ENCODE measurements at places on chromosomes 1 and 21.
A peak's percentile ranks its signal among the peaks of the same experiment; 100 is the strongest.

DNA sequence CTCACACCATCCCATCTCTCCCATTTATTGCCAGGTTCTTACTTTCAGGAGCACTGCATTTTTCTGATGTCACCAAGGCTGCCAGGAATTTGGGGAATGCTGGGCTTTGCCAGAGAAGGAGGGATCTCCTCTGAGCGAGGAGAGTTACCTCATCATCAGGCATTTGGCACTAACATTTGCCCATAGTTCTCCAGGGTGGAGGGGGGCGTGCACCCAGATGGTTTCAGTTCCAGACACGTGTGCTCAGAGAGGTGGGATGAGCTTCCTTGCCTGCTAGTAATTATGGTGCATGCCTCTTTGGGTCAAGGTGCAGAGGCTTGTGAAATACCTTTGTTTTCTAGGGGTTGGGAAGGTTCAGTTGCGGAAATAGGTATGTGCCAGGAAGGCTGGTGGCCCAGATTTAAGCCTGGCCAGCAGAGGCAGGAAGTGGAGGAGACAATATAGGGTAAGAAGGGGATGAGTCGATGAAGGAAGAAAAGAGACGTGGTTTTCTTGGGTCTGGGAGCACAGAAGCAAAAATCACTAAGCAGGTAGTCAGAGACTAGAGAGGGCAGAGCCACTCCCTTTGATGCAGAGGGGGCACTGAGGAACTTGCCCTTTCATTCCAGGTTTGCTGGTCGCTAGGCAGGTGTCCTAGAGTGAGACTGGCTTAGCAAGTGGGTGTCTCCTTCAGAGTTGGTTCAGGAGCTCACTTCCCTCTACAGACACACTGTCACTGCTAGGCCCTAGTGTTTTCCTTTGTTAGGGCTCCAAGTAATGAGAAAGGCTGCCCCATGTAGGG, 7.2 kb downstream of the TUFT1 start:
- peak; percentile 65 for DNase-seq

GRCh38 chr1:95369985-95370690, 136.1 kb downstream of the RWDD3 start:
- DNase-seq = no peak

GRCh38 chr1:54475357-54475881, 69.2 kb upstream of the SSBP3 start:
- DNase-seq = peak; percentile 46

GRCh38 chr1:30117685-30118084, 605.7 kb downstream of the MATN1 start:
- no peak for DNase-seq

DNA sequence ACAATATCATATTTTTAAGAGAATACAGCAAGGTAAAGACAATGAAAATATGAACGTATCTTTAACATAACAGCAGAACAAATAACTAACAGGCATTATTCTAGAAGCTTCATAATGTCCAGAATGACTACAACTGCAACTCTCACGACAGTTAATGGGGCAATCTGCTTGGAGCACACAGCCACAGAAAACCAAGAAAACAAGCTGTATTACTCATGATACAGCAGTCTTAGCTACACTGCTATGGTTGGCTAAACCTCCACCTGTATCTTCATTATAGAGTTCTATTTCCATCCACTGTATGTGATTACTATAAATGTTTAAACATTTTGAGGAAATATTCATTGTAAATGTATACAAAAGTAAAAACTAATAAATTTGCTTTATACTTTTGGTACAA, 139.9 kb downstream of the DPYD start:
- no peak for DNase-seq

DNA sequence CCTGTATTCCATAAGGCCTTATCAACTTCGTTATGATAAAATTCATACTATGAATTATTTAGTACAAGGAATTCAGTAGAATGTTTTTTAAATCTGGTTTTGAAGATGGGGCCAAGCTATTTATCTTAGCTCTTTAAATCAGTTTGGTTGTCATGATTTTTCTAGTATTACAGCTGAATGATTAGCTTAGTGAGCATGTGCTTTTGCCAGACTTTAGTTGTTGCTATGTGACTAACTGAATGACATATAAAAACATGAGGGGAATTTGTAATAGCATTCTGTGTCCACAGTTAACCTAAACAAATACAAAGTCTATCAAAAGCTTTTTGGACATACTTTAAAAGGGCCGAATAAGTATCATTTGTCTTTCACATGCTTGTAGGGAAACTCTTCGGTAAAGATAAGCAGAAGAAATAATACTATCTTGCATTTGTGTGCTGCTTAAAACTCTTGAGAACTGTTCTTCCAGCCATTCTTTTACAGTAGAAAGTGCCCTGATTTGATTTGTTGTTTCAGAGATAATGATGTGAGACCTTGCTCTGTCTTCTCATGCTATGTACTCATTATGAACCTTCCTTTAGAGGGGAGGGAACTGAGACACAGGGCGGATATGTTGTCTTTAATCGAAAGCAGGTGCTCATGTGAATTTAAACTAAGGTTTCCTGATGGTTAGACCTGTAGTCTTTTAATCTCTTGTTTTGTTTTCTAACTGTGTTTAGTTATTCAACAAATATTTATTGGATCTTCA, 18.8 kb downstream of the NEK7 start:
- no peak for DNase-seq

GRCh38 chr1:56255516-56256152, 323.7 kb downstream of the PLPP3 start:
- no peak for DNase-seq

DNA sequence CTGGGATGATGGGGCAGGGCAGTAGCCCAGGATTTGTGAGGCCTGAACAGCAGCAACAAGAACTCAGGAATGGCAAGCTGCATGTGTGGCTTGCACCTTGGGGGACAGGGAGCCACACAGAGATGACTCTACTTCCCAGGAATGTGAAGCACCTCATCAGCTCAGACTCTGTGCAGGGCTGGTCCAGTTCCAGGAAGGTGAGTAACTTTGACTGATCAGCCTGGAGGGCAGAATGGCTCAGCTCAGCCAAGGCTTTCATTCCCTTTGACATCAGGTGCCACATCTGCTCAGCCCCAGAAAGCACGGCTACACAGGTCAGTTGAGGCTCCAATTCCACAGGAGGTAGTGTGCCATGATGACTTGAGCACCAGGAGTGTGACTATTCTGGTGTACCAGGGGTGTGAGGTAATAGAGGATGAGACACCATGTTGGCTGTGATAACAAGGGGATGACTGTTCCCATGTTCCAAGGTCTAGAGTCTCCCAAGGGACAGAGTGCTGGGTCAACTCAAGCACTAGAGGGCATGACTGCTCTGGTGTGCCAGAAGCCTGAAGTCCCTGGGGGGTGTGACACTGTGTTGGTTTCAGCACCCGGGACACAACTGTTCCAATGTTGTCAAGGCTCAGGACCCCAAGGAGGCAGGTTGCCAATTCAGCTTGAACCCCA, 625.8 kb upstream of the ADGRL2 start:
- DNase-seq = no peak

DNA sequence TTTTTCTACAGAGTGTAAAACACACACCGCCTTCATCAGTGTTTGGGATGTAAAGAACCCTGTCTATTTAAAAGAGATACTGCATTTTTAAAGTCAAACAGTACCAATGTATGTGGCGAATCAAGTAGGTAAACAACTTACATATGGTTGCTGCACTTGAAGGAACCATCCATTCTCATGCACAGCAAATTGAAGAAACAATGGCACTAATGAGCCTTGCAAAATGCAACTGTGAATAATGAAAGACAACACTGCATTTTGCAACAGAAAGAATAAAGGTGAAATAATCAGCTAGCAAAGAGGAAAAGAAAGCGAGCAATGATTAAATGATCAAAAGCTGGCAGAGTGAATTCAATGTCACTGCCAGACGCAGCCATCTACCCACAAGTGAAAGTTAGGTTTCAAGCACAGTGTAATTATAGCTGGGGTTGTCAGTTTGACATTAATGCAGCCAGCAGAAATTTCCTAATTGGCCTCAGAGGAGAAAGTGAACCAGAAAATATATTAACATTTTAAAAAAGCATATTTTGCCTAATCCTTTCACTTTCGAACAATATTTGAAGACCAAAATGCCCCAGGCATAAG, 10.9 kb upstream of the BARHL2 start:
- DNase-seq = peak; percentile 16

GRCh38 chr21:46156678-46157077, 1.3 kb upstream of the FTCD start:
- no peak for DNase-seq

- DNase-seq = no peak
These were observed 35.1 kb downstream of the RABGAP1L start for GRCh38 chr1:174194461-174194860.

DNA sequence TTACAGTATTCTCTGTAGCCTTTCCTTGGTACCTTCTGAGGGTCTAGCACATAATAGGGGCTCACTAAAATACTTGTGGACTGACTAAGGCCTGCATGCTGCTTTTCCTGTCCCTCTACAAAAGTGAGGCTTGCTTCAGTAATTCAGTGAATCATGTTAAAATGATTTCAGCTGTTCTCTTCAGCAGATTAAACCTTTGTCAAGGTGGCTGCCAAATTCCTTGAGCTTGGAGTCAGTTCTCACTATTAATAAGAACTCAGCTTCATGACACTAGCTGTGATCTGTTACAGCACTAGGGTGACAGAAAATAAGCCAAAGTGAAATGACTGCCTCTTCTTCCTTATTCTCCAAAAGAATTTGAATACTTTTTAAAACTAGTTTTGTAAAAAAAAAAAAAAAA, 128.8 kb downstream of the KCNN3 start:
- DNase-seq = no peak

DNA sequence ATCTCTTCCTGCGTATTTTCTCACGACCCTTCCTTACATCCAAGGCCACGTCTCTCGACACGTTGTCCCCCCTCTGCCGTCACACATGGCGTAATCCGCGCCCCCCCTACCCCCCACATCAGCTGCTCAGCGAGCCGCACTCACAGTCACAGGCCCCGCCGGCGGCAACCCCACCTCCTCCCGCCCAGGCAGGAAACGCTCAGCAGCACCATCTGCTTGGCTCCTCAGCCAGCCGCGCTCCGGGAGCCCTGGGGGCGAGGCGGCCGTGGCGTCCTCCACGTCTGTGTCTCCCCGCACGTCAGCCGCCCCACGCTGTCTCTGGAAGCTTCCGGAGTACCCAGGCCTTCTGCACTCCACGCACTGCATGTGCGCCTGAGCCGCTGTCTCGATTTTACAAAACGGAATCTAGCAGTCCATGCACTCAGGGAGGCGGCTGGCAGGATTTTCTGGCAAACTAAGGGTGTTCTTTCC, 64.6 kb downstream of the SIK1 start:
- DNase-seq = peak; percentile 48

GRCh38 chr21:16863362-16863905, 649.4 kb upstream of the CXADR start:
- no peak for DNase-seq

- no peak for DNase-seq
These were observed 746.5 kb upstream of the CHRM3 start for GRCh38 chr1:238639861-238640260.

DNA sequence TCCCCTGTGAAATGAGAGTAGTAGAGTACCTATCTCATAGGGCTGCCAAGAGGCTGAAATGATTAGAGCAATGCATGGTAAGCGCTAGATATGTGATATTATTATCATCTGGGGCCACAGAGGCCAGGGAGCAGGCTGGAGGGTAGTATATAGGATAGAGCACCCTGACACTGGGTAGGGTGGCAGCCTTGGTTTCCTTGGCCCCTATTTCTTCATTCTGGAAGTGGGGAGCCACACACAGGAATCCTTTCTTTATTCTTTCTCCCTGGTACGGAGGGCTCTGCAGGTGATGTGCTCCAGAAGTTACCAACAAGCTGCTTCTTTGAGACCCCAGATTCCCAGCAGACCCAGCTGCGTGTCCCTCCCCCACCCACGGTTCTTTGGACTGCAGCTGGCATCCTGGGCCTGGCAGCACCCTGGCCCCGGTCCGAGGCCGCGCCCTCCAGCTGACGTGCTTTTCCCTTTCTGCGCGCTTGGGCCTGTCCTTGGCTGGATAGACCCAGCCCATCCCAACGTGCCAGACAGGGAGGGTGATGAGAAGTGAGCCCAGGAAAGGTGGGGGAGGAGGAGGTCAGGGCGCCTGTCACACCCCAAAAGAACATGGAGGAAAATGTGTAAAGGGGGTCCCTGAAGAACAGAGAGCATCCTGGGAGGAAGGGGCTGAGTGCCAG, 18.2 kb downstream of the INAVA start:
- no peak for DNase-seq

GRCh38 chr1:25710583-25711347, 89.2 kb upstream of the SELENON start:
- no peak for DNase-seq

GRCh38 chr1:82258887-82259286, 458.2 kb downstream of the ADGRL2 start:
- DNase-seq = no peak

GRCh38 chr21:17795146-17796036, 23.8 kb downstream of the C21orf91 start:
- no peak for DNase-seq

DNA sequence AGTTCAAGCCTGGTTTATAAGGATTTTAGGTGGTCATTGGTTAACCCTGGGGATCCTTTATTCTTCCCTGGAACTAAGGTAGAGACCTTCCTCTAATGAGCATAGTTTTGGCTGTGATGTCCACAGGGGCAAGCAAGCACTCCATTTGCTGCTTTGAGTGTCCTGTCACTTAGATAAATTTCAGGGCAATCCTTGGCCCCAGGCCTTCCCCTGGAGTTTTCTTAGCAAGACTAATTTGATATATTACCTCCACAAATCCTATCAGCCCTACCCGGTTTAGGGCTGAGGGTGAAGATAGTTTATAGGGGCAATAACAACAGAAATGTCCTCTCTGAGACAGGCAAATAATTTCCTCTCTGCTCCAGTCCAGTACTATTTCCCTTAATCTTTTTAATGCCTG, 166.6 kb downstream of the CYYR1 start:
- DNase-seq = no peak

DNA sequence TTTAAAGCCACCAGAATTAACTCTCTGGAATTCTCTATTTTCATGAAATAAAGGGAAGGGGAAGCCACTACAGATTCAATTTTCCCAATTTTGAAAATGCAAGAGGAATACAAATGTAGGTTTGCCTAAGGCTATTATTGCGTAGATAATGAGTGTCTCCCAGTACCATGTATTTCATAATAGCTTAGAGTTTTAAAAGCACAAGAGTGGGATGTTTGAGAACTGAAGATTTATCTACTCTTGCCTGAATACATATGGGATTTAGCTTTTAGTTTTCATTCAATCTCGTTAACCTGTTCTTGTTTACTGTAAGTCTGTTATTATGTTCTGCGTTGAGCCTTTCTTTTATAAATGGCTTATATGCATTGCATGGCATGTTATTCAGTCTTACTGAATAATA, 795.1 kb downstream of the BRINP3 start:
- no peak for DNase-seq

GRCh38 chr1:72936942-72937341, 654.6 kb upstream of the NEGR1 start:
- no peak for DNase-seq

DNA sequence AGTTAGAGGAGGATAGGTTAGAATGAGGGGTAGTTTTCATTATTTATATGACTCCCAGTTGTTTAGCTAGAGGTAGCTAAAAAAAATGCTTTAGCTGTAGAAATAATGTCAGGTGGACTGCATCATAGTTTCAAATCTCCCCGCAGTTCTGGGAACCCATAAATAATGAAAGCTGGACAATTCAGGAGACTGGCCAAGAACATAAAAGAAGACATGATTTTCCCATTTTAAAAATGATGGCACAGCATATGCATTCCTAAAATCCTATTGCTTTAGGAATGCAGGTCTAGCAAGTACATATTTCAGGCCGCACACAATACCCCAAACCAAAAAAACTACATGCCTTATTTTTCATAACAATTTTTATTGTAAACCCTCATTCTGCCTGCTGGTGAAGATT, 143.3 kb downstream of the CTH start:
- DNase-seq = no peak

GRCh38 chr1:20207546-20207945, 21.2 kb upstream of the PLA2G2C start:
- DNase-seq = no peak

- peak; percentile 69 for DNase-seq
These were observed 1.4 kb upstream of the FDPS start for GRCh38 chr1:155307247-155307740.

Measured in neural progenitor cell (in vitro differentiated cells).